CD4-positive, alpha-beta T cell treated with Interleukin-4 for 1 hour (primary cell): ENCODE measurements at places on chromosomes 13 and 19.

DNA sequence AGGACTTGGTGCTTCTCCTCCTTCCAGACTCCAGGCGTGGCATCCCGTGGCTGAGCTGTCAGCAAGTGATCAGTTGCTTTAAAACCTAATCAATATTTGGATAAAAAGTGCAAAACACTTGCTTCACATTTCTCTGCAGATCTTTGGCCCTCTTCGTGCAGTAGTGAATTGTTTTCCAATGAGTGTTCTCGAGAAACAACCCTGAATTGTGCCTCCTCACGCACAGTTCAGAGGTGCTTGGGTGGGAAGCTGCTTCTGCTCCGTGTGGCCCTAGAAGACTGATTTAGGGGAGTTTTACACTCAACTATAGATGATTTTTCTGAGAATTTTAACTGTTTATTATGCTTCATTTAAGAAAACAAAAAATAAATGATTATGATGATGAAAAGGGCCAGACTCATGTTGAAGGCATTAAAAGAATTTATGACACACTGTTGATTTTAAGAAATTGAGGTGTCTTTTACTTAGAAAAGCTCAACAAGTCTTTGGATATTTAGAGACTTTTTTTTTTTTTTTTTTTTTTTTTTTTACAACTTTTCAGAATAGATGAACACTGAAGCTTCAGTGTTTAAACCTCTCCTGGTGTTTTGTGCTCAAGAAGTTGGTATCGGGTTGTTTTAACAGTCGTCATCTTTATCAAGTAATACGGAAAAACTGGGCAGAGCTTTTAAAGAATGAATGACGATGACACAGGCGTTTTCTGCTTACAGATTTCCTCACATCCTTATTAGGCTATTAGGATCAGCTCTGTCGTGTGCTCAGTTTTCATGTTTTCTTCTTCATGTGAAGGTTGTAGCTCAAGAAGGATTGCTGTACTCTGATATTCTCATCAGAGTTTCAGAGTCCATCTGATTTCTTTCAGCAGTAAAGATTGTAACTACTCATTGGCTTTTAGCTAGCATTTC is 39.5 kb upstream of the TEX29 start:
- DNase-seq: no peak

- DNase-seq: no peak
Observed at GRCh38 chr13:93872376-93872775, 607.1 kb downstream of the DCT start.

GRCh38 chr13:25170554-25171111 is 1.5 kb downstream of the AMER2 start:
- no peak for DNase-seq

DNA sequence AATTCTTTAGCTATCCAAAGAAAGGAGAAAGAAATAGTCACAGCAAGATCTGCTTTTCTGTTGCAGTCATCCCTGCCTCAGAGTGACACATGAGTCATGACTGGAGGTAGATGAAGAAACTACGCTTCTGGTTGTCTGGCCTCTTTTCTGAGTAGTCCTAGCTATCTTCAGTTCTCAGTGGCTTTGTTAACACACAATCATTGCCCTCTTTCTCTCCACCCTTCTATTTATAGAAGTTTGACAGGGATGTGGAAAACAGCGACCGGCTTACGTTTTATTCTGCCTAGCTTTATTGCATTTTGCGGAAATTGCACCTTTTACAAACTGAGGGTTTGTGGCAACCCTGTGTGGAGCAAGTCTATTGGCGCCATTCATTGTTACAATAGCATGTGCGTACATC is 26.7 kb downstream of the SPATA13 start:
- peak; percentile 18 for DNase-seq

DNA sequence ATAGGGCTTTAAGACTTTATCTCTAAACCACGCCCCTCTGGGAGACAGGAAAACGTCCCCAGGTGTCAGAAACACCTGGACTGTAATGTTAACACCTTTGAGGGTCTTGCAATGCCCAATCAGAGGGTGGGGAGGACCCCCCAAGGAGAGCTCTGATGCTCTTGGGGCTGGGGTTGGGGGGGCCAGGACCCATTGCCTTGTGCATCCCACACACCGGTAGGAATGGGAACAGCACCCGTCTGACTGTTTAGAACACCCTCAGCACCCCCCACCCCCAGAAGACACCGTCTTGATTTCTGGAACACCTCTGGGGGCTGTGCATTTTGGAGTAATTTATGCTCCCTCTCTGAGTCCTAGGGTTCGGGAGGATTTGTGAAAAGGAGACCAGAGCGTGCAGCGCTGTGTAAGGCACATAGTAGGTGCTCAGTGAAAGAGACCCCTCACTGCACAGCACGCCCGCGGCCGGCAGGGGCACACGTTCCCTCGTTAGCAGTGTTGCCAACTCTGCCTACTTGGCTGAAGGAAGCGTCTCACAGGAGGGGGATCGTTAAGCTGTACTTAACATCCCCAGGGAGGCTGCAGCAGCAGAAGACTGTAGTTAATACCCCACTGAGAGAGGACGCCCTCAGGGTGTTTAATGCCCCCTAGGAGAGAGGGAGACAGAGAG is 2.8 kb upstream of the ERFL start:
- DNase-seq: no peak
